ENCODE measurements at places on chromosomes 3 and 15.

DNA sequence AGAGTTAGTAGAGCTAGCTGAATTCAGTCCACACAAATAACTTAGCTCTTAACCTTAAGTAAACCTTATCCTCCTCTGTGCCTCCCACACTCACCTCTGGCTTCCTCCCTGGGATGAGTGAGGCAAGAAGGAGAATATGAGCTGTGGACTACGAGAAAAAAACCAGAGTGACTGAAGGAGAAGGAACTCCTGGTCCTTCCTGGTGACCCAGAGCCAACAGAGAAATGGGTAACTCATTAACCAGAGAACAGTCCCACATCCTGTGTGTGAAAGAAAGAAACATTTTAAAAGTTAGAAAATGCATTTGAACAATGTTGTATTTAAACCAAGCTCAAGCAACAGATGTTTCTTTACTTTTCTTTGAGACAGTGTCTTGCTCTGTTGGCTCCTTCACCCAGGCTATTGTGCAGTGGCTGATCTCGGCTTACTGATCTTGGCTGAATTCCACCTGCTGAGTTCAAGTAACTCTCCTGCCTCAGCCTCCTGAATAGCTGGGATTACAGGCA lies 27.5 kb upstream of the FAM81A start:
- no peak for DNase-seq

GRCh38 chr15:49490966-49491365 lies 67.9 kb downstream of the FGF7 start:
- no peak for DNase-seq

DNA sequence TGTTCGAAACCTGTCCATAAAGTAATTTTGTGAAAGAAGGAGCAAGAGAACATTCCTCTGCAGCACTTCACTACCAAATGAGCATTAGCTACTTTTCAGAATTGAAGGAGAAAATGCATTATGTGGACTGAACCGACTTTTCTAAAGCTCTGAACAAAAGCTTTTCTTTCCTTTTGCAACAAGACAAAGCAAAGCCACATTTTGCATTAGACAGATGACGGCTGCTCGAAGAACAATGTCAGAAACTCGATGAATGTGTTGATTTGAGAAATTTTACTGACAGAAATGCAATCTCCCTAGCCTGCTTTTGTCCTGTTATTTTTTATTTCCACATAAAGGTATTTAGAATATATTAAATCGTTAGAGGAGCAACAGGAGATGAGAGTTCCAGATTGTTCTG lies 44.4 kb downstream of the AGTR1 start:
- DNase-seq: no peak

DNA sequence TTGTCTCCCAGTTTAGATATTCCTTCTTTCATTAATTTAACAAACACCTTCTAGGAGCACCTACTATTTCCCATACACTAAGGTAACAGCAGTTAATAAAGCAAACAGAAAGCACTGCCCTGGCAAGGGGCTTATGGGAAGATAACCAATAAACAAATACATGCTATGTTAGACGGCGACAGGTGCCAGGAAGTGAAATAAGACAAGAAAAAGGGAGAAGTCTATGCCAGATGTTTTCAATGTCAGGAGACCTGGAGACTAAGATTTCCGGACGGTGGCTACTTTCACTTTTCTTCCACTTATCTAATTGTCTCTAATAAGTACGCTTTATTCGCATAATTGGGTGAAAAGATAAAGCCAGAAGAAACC lies 32.5 kb upstream of the ZNF445 start:
- peak; percentile 11 for DNase-seq

- no peak for DNase-seq
Observed at GRCh38 chr3:108051005-108051404, 39.8 kb downstream of the CD47 start.

- DNase-seq: no peak
Observed at GRCh38 chr15:55343168-55343567, 24.1 kb downstream of the PIGB start.

Measured in central memory CD4-positive, alpha-beta T cell (primary cell).